ENCODE measurements at places on chromosomes 6 and 20.

GRCh38 chr6:21109391-21110178 lies 484.0 kb upstream of the SOX4 start:
- no peak for DNase-seq

DNA sequence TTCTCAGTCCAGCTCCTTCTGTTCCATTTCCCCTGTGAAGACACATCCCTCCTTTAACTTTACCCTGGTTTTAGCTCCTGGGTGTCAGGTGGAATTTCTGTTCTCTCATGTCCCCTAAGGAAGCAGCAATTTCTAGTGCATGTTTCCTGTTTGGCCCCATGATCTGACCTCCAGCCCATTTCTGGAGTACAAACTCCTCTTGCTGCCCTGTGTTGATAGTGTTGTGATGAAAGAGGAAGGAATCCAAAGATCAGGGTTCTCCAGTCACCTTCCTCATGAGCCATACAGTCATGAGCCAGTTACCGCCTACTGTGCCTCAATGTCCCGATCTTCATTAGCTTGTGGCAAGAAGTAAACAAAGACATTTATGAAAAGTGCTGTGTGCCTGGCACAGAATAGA lies 97.4 kb downstream of the PHACTR1 start:
- DNase-seq = no peak

GRCh38 chr20:50982363-50982762 lies 23.7 kb downstream of the MOCS3 start:
- no peak for DNase-seq

GRCh38 chr6:64520050-64520449 lies 884.4 kb downstream of the PHF3 start:
- DNase-seq = no peak

DNA sequence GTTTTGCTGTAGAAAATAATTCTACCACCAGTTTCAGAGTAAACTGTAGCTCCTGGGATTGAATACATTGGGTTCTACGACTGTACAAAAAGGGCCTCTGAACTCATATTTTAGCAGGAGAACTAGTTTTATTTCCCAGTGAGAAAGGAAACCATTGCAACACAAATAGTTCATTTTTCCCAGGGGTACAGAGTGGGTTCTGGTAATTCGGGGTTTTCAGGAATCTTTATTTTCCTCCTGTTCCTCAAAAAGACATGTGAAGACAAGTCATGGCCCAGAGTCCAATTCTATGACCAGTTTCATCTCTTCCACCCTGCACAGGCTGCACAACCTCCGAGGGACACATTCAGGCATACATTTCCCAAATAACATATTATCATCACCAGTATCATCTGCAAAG lies 222.1 kb downstream of the HIVEP2 start:
- DNase-seq = no peak

- DNase-seq = no peak
Measured at GRCh38 chr20:19554666-19555065, 203.4 kb upstream of the RIN2 start.

DNA sequence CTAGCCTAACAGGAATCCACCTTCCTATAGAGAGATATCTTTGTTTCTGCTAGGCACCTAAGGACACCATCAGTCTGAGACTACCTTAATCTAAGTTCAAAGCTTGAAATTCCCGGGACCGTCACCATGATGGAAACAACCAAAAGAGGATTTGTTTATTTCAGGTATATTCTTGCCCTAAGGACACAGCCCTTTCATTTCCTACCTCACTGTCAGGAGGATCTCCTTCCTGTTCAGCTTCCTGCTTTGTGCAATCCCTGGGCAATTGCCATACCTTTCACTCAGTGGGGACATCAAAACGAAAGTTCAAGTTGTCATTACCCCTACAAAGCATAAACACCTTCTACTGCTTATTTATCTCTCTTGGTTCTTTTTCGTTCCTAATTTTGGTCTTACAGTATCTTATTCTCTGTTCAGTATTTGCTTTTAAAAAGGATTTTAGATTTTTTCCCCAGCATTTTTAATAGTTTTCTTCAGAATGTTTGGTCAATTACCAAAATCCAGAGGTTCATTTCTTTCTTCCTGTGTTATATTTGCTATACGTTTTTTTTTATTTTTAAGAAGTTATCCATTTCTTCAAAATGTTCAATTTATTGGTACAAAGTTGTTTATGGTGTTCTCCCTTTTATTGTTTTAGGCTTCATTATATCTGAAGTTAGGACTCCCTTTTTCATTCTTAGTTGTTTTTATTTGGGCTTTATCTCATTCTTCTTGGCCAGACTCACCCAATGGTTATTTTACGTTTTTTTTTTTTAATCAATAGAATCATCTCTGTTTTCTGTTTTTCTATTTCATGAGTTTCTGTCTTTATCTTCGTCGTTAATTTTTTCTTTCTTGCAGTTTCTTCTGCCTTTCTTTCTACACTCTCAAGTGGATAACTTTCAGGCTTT lies 13.0 kb upstream of the TBPL1 start:
- no peak for DNase-seq

GRCh38 chr20:48750941-48751635 lies 76.7 kb downstream of the PREX1 start:
- DNase-seq = no peak

DNA sequence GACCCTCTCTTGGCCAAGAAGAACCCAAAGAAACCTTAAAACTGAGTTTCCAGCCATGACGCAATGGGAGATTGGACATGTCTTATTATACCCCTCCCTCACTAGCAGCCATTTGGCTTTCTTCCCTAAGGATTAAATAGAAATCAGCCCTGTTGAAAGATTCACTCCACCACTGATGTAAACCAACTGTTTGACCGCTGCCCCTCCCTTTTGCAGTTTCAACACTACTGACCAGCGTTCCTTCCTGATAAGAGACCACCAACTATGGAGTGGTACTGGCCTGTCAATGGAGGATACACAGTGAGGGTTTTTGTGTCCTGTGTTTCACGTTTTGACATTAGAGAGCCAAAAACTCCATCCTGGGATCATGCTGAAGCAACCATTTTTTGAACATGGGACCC lies 53.2 kb upstream of the CD2AP start:
- DNase-seq = no peak

GRCh38 chr6:151014404-151015100 lies 149.1 kb downstream of the MTHFD1L start:
- peak; percentile 26 for DNase-seq

- DNase-seq = no peak
Measured at GRCh38 chr20:24831232-24831631, 117.8 kb upstream of the CST7 start.

- no peak for DNase-seq
Measured at GRCh38 chr6:111485342-111485741, 2.3 kb upstream of the REV3L start.

- peak; percentile 7 for DNase-seq
Measured at GRCh38 chr6:107488875-107489635, 862 bp upstream of the SOBP start.

DNA sequence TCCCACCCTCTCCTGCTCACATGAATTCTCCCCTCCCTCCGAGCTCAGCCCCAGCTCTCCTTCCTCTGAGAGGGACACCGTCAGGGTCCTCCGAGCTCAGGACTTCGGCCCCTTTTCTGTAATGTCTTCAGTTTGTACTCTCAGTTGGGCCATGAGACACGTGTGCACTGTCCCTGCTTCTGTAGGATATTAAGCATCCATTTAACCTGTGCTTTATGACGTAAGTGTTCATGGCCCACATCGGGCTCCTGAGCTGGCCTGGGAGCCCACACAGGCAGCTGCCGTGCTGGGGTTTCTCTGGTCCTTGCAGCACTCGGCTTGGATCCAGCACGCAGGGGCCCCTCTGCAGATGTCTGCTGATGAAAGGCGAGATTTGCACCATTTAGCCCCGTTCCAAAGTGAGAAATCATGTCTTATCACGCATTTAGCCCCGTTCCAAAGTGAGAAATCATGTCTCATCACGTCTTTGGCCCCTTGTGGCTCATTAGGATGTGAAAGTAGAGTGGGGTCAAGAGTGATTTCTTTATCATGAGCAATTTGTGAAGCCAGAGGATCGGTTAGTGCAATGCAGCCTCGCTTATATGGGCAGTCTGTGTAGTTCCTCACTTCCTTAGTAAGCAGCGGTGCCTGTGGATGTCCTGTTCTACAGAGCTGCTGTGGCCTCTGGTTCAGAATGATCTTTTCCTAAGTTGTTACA lies 25.3 kb downstream of the DUSP22 start:
- DNase-seq = no peak

DNA sequence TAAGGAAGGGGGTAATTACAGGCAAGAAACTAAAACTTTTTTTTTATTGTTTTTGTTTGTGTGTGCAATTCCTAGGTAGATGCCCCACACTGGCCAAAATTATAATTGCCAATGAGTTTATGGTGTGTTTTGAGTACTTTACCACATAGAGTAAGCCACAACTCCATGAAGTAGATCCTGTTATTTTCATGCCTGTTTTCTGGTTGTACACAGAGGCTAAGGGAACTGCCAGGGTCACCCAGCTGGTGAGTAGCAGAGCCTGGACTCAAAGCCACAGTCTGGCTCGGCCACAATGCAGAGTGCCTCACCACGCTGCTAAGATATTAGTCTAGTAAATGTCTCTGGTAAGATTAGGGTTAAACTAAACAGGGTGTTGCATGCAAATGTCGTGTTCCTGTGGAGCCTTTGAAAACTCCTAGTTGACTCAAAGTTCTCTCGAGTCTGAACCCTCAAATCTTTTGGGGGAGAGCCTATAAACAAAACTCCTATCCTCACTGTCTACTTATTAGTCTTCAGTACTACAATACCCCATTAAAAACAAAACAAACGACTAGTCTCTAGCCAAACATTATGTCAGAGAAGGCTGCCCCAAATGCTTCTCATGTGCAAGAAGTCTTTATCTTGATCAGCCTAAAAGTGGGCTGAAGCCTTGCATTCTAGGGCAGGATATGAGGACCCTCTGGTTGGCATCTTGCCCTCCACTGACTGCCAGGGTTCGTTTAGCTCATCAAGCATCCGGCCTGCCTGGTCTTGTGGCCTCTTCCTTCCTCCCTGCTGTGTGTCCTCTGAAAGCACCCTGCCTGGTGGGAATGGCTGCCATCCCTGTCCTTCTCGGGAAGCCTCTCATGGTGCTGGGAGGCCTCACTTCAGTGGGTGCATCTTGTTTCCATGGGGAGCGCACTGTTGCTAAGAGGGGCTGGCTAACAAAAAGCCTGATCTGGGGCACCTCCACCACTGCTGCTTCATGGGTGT lies 4.2 kb downstream of the DUSP22 start:
- DNase-seq = no peak

DNA sequence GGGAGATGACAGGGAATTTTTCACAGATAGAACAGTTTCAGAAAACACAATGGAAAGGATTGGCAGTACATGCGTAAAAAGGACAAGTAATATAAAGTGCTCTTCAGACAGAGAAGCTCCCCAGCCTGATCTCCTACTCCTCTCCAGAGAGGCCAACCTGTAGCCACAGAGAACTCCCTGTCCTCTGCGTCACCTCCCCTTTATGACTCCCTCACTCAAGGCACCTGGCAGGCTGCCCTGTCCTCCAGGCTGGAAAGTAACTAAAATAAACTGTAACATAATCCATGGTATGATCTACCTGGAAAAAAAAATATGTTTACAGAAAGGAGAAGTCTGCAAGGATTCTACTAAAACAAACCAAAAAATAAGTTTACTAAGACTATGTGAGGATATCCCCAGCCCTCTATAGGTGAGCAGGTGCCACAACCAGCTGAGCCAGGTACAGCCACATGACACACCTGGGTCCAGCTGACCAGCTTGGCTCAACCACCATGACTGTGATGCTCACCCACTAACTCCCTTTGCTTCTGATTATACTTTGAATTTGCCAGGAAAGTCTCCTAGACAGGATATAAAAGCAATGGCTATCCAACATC lies 29.2 kb downstream of the MBOAT1 start:
- no peak for DNase-seq

DNA sequence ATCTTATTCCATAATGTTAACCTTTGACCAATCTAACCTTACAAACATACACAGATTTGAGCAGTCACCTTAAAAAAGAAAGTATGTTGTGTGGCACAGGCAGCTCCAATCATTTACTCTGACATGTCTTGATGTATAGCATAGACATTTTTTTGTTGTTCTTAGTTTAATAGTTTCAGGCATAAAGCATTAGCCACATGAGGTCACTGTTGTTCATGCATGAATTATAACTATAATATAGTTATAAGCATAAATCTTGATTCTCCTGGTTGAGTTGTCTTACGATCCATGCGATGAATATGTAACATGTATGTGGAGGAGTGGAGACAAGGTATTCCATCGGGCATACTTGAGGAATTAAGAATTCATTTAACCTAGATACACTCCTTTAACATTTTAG lies 26.1 kb upstream of the NKAIN2 start:
- no peak for DNase-seq

DNA sequence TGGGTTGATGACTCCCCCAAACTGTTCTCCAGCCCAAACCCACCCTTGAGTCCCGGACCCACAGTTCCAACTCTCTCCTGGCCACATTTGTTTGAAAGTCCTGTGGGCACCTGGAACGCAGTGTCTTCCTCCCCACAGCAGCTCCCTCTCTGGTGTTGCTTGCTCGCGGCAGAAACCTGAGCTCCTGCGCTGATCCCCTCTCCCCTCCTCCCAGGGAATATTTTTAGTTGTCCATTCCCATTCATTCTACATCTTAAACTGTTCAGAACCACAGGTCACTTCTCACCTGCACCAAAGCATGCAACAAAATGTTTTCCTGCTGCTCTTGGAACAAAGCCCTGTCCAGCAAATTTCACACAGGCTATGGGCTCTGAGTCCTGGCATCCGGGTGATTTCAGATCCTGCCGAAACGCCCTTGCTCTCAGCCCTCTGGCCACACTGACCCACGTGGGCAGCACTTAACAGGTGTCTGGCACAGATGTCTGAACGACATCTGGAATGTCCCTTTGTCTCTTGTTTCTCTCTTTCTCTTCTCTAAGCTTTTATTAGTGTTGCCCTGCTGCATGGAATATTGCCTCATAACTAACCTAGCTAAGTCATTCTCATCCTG lies 27.0 kb upstream of the PMEPA1 start:
- DNase-seq = no peak

DNA sequence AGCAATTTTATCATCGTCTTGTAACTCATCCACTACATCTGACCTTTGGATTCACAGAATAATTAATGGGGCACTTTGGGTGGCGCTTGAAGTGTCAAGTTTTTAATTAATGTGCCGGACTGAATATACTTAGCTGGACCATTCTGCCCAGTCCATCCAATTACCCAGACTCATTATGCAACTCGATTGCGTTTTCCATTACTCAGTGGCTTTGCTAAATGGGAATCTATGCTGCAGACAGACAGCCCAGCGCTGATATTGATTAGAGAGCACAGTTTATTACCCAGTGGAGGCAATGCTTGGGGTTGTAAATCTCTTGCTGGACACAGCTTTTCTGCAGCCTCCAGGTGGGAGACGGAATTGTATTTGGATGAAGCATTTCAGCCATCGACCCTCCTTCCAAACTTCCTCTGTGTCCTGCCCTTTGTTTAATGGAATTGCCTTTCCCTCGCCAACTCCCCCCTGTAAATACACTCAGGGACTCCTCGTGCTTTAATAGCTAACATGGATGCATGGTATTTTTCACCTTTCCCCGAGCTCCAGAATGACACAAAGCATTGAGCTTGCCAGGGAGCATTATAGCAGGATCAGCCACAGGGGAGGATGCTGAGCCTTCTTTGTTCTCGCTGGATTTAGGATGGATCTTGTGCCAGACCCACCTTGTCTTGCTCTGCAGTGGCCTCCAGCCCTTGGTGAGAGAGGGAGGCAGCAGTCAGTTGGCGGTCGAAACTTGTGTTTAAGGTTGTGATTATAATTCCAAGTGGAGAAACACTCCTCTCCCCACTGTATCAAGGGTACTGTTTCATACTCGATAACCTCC lies 59.7 kb downstream of the EDN3 start:
- DNase-seq = no peak

All from stimulated activated CD8-positive, alpha-beta memory T cell treated with anti-CD3 and anti-CD28 coated beads, Interleukin-2, amount 100 ng/mL, for 48 hours (primary cell).